ENCODE measurements at places on chromosomes 5 and 9.

GRCh38 chr9:95316794-95317118 is 753 bp downstream of the FANCC start:
- DNase-seq: no peak

DNA sequence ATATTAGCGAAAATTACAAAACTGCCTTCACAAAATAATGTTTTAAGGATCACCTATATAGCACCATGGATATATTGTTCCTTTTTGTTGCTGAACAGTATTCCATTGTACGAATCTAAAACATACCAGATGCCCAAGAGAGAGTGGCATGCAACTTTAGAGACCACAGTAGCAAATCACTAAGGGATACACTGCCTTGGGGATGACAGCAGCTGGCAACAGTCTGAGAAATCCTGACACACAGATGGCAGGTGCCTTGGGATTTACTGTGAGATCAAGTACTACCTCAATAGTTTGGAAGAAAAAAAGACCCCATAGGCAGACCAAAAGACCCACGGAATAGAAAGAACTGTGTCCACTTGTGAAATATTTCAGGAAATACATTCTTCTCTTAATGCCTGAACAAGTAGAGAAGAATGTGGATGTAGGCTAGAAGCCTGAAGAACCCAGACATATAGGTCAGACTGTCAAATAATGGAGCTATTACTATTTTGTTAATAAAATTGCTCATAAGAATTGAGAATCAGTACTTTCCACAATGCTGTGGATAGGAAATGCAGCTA is 53.4 kb downstream of the PLPP1 start:
- DNase-seq: no peak

DNA sequence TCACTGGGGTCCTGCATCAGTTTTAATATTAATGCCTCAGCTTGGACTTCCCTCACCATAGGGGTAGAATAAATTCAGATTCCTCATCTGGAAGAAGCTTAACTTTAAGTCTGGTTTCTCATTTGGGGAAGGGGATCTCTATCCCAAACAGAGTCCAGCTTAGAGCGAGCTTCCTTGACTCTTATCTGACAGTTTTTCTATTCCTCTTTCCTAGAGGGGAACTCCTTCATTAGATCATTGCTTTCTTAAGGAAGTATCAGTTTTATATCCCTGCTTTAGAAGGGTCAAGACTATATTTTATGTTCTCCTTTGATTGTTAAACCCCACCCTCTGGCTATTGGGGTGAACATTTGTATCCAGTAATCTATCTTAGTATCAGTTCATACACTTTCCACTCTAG is 24.2 kb upstream of the CDC42SE2 start:
- no peak for DNase-seq

- no peak for DNase-seq
Measured at GRCh38 chr5:181222630-181223057, 437 bp upstream of the TRIM41 start.

DNA sequence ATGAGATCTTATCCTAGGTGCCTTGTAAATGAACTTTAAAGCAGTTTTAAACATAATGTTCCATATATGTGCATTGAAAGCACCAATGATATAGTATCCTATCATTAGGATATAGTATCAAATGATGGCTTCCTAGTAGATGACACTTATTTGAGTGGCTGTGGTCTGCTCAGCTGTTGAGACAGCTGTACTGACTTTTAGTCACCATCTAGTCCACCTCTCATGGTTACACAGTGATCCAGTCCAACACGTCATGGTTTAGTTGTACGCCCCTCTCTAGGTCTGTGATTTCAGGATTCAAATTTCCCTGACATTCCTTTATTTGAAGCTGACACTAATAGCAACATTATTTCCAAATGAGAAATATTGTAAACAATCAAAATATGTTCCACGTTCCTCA is 127.3 kb upstream of the TUT7 start:
- DNase-seq: no peak

- DNase-seq: no peak
Measured at GRCh38 chr5:71591100-71591499, 4.0 kb downstream of the MCCC2 start.

DNA sequence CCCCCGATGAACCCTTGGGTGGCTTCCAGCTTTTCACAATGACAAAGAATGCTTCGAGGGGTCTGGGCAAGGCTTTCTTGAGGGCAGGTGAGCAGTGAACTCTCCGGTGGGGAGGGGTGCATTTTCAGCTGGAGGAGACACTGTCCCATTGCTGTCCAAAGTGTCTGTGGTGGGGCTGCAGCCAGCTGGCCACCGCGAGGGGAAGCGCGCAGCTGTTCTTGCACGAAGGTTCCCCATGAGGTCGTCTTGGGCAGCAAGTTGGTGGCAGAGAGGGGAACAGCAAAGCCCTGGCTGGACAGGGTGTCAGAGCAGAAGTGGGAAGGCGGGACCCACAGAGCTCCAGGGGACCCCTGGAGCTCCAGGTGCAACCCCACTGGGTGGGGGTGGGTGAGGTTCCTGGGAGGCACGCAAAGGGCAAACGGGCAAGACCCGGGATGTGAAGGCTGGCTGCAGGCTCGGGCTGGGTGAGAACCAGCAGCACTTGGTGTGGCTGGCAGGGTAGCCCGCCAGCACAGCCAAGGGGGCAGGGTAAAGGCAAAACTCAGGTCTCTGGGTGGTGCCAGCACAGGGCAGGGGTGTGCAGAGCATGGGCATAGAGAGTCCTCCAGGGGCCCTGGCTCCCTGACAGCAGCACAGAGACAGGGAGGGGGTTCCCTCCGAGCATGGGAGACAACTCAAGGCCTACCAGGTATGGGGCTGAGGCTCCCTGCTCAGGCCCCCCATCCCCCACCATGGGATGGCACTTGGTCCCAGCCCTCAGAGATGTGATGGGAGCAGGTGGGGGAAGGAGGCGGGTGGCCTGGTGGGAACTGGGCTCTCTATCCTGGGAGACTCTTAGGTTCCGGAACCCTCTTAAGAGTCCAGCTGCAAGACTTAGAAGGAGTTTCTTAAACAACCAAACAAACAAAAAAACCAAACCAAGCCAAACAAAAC is 26.6 kb downstream of the TSPAN17 start:
- no peak for DNase-seq

DNA sequence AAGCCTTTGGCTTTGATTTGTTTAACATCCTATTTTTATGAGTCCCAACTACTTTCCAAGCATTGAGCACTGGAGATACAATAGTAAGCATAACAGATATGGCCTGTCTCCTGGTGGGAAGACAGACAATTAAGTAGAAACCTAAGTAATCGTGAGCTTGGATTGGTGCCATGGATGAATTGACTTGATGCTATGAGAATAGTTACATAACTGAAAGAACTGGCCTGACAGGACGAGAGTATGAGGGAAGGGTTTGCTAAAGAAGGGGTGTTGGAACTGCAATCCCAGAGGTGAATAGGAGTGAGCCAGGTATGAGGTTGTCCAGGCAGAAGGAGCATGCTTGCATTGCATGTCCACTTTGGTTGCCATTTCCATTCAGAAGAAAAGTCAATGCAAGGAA is 52.4 kb downstream of the GPR21 start:
- DNase-seq: no peak

GRCh38 chr9:38768351-38768761 is 48.4 kb upstream of the FAM240B start:
- no peak for DNase-seq

- DNase-seq: no peak
Measured at GRCh38 chr5:42590566-42590965, 166.1 kb upstream of the CCDC152 start.

- DNase-seq: peak; percentile 89
Measured at GRCh38 chr5:1140171-1140817, 28.4 kb upstream of the SLC12A7 start.

- DNase-seq: no peak
Measured at GRCh38 chr5:170597109-170597751, 93.4 kb downstream of the KCNIP1 start.
